Adrenal gland (tissue), 19 donors: ENCODE measurements at places on chromosomes 1 and 21. TPM values are rescaled to one million over a fixed set of nuclear protein-coding genes. Genes with fewer than 3 reads are reported as not detected.

DNA sequence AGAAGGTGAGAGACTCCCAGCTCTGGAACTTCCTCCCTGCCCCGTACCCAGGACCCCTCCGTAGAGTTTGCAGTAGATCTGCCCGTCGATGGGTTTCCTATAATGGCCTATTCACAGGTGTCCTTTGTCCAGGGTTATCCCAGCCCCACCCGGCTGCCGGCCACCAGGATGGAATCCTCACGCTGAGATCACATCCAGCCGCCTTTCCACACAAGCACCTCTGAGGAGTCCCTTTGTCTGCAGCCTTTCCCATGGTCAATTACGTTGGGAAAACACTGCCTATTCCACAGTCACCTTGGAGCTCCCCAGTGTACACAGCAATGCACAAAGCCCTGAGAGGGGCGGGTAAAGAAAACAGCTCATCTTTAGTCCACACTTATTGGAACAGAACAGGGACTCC, 190.0 kb upstream of the EDN2 start:
- no peaks in the 10 kb centered on the region for H3K27me3 ChIP-seq
- H3K4me3 ChIP-seq = no peak overlapping the region
- H3K4me1 ChIP-seq = no peaks in the 10 kb centered on the region
- DNase-seq = no peak
- no peak overlapping the region for H3K27ac ChIP-seq

DNA sequence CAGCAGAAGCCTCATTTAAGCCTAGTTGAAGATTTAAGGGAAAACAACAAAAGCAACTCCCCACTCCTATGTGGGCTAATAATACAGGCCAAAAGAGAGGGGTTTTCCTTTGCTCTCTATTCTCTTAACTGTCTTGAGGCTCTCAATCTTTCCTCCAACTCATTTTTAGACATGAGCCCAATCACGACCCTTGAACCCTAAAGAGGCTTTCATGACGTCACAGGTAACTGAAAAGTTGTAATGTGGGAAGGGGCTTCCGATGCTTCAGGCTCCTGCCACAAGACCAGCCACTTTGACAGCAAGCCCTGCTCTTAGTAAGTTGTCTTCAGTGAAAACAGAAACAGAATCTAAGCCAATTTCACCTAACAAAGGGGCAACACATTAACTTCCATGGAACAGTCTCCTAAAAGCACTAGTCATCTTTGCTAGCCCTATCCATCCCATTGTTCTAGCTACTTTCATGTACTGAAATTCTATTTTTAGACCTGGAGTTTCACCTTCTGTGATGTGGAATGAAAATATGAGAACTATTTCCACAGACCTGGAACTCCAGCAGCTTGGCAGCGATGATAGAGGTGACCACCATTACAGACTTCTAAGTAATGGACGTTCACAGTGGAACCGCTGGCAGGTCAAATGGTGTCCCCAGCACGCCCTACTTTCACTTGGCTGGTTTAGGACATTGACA, 36.3 kb downstream of the GPR161 start:
- no peak overlapping the region for H3K27ac ChIP-seq
- H3K36me3 ChIP-seq = no peaks in the 10 kb centered on the region
- no peak overlapping the region for H3K4me3 ChIP-seq
- DNase-seq = no peak
- H3K27me3 ChIP-seq = no peaks in the 10 kb centered on the region

The TP73 gene
- 0.15 TPM for total RNA-seq

DNA sequence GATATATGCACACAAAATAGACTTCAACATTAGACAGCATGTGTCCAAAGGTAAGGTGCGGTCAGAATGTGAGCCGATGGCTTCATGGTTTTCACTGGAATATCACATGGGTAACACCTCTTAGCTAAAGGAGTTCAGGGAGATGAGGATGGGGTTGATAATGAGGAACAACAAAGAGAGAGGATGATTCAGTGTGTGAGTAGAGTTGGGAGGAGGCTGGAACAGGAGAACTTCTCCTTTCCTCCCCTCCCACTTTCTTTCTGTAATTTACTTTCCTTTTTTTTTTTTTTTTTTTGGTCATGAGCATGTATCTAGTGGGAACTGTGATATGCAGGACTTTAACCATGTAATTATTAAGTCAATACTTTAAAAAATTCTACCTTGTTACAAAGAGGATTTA, 99.4 kb downstream of the FASLG start:
- H3K4me3 ChIP-seq = no peak overlapping the region
- H3K27me3 ChIP-seq = no peaks in the 10 kb centered on the region
- H3K27ac ChIP-seq = no peak overlapping the region
- DNase-seq = no peak
- no peaks in the 10 kb centered on the region for H3K4me1 ChIP-seq

DNA sequence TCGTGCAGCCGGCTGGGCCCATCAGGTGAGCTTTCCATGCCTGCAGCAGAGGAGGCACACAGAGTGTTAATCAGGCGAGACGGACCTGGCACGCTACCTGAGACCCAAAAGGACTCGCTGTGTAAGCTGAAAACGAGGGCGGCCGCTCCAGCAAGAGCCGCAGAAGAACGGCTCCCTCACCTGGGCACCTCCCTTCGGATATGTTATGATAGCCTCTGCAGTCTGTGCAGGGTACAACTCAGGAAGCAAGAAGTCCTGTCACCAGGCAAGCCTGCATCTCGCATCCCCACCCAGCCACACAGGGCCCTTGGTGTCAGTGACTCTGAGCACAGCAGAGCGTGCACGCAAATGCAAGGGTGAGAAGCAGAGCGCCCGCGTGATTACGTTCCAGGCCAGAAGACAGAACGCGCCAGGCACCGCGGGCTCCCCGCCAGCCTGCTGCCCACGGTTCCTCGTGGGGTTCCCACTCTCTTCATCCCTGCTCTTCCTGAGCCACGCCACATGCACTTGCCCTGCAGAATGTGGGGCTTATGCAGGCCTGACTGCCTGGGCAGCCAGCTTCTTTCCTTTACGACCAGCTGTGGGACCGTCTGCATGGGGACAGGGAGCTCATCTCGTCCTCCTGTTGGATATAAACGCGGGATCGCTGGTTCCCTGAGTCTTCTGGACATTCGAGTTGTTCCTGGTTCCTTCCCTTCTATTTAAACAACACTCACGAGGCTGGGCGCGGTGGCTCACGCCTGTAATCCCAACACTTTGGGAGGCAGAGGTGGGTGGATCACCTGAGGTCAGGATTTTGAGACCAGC, 20.2 kb upstream of the LRRC47 start:
- H3K4me1 ChIP-seq = no peaks in the 10 kb centered on the region
- no peak overlapping the region for H3K27ac ChIP-seq
- peaks cover 46% of the 10 kb centered on the region for H3K36me3 ChIP-seq
- no peak overlapping the region for H3K4me3 ChIP-seq

DNA sequence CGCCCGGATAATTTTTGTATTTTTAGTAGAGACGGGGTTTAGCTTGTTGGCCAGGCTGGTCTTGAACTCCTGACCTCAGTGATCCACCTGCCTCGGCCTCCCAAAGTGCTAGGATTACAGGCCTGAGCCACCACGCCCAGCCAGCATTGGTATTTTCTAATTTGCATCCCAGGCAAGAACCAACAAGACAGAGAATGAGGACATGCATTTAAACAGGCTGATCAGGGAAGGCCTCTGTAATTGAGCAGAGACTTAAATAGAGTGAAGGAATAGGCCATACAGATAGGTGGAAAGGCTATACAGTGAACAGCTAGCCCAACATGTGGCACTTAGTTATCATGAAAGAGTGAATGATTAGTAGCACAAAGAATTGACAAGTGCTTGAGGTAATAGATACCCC, 230.4 kb downstream of the SLC35F3 start:
- H3K4me3 ChIP-seq = no peak overlapping the region
- no peaks in the 10 kb centered on the region for H3K36me3 ChIP-seq
- no peak overlapping the region for H3K27ac ChIP-seq

DNA sequence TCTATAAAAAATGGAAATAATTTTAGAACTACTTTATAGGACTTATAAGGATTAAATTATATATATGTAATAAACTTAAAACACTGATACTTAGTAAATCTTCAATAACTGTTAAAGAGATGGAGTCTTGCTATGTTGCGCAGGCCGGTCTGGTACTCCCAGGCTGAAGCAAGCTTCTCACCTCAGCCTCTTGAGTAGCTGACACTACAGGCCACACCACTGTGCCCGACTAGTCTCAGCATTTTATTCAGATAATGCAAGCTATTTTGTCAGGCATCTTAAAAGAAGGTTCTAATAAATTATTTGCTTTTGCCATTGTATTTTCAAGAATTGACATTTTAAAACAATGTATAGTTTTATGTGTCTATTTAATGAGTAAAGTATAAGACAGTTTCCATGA, 20.8 kb downstream of the CNST start:
- no peak for DNase-seq
- no peaks in the 10 kb centered on the region for H3K27me3 ChIP-seq
- H3K27ac ChIP-seq = peak overlapping the region; percentile 35
- no peak overlapping the region for H3K4me3 ChIP-seq

GRCh38 chr1:24060482-24060881, 51.5 kb downstream of the MYOM3 start:
- no peaks in the 10 kb centered on the region for H3K4me1 ChIP-seq
- no peak overlapping the region for H3K27ac ChIP-seq
- H3K36me3 ChIP-seq = no peaks in the 10 kb centered on the region
- no peak overlapping the region for H3K4me3 ChIP-seq
- no peak for DNase-seq

DNA sequence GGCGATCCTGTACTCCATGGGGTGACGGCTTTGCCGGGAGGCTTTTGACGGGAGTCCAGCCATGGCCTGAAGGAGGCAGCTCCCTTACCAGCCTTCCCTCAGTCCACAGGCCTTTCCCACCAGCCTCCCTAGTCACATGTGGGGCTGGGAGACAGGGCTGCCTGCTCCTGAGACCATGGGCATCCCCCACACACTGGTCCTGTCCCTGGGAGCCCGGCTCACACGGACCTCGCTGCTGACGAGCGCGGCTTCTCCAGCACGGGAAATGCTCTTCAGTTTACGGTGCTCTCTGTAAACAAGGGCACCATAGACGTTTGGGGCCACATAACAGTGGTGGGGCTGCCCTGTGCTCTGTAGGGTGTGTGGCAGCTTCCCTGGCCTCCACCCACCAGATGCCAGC, 104.5 kb upstream of the TMEM51 start:
- no peak overlapping the region for H3K27ac ChIP-seq
- H3K4me3 ChIP-seq = no peak overlapping the region
- no peaks in the 10 kb centered on the region for H3K27me3 ChIP-seq
- DNase-seq = no peak
- H3K36me3 ChIP-seq = no peaks in the 10 kb centered on the region

DNA sequence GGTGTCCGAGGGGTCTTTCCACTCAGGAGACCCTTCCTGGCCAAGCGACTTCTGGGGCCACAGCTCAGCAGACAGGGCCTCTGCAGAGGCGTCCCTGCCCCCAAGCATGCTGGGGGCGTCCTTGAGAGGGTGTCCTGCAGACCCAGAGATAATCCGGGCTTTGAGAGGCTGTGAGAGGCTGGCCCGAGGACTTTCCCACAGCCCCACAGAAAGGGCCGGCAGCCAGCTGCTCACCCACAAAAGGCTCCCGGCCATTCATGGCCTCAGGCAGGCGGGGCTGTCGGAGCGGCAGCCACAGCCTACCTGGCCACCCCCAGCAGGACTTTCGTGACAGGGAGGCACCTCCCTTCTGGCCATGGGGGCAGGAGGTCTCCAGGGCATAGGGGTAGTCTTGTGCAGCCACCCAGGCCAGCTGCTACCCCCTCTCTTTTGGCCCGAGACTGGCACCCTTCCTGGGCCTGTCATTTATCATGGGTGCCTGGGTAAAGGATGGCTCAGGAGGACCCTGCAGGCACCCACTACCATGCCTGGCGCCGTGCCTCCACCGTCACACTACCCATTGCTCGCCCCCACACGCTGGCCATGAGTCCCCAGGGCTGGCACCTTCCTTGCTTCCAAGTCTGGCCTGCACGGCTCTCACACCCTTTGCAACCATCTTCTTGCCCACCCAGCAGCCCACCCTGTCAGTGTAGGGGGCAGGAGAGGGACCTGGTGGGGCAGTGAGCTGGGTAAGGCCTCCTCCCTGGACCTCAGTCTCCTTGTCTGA, 11.1 kb upstream of the TNFRSF14 start:
- H3K27me3 ChIP-seq = peaks cover 6% of the 10 kb centered on the region
- H3K27ac ChIP-seq = peak overlapping the region; percentile 98
- H3K36me3 ChIP-seq = no peaks in the 10 kb centered on the region
- H3K4me3 ChIP-seq = peak overlapping the region; percentile 30
- peaks cover 41% of the 10 kb centered on the region for H3K4me1 ChIP-seq
- DNase-seq = no peak

The KANK4 gene
- 0.25 TPM for total RNA-seq

The GPR161 gene
- total RNA-seq = 4.8 TPM

DNA sequence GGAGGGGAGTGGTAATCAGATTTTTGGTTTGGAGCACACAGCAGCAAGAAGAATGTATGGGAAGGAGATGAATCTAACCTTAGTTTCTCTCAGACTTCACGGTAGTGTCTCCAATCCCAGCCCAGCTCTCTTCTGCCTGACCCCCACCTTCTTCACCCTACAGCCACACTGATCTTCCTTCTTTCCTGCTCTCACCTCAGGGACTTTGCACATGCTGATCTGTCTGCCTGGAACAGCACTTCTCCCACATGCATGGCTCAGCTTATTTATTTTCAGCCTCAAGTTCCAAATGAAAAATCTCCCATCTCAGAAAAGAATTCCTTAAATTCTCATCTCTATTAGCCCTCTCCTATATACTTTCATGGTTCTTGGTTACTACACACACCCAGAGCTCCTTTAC, 48.8 kb upstream of the LPAR3 start:
- H3K27me3 ChIP-seq = no peaks in the 10 kb centered on the region
- no peak for DNase-seq

The SLC5A3 gene
- 57.9 TPM for total RNA-seq

The CLCA4 gene
- total RNA-seq = not detected

DNA sequence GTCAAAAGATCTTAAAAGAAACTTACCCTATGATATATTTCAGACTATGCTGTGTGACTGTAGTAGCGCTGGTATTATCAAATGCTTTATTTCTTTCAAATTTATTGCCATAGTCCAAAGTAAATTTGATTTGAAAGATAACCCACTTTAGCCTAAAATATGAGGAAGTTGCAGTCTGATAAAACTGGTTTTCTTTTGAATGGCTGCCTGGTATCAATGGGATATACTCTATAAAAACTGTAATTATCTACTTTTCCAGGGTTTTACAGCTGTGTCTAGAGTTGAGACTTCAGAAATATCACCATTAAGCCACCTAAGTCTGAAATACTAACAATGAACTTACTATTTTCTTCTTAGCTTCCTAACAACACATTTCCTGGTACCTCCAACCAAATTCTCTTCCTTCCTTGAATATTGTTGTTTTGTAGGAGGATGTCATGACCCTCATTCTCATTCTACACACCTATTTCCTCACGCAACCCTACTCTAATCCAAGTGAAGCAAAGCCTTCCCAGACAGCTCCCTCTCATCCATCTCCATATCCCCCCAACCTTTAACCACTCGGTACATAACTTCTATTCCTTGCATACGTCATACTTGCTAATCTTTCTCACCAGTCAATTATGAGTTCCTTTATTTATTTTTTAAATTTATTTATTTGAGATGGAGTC, 17.0 kb downstream of the KDM5B start:
- no peaks in the 10 kb centered on the region for H3K27me3 ChIP-seq
- no peak for DNase-seq
- H3K27ac ChIP-seq = no peak overlapping the region
- no peak overlapping the region for H3K4me3 ChIP-seq
- H3K36me3 ChIP-seq = no peaks in the 10 kb centered on the region
